Amniotic epithelial cell (primary cell): ENCODE measurements at places on chromosomes 7 and 10.

DNA sequence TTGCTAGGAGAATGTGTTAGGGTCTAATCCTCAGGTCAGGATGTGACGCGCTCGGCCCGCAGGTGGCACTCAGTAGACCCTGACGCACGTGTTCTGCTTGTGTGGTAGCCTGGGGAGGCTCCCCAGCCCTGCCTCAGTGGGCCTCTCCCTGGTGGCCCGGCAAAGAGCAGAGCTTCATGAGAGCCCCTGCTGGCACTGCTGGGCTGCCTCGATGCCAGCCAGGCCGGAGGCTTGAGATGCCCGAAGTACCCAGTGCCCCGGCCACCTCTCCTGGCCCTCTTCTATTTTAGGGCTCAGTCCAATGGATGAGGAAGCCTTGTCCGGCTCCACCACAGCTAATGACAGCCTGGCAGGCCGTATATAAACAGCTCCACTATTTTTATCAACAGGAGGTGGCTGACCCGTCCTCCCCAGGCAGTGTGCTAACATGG is 42.0 kb downstream of the PRF1 start:
- no peak for DNase-seq

DNA sequence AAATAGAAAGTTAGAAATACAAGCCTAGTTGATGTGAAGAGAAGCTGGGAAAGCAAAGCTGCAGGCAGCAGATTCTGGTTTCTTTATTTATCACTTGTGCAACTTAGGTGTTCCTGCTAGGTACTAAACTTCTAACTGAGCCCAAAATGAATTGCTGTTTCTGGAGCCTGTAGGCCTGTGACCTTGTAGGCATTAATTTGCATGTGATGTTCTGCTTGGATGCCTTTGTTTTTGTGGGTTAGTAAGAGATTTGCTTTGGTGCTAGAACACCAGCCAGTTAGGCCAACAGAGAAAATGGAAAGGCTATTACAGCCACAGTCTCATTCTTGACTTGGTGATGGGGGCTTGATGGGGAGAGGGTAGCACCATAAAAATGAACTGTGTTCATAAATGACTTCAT is 370.7 kb downstream of the PPP1R3A start:
- DNase-seq = no peak

- DNase-seq = peak; percentile 9
These were observed 897.1 kb downstream of the GATA3 start for GRCh38 chr10:8951440-8952089.

- peak; percentile 65 for DNase-seq
These were observed 41.8 kb upstream of the SEMA3A start for GRCh38 chr7:84236398-84236797.

- DNase-seq = peak; percentile 64
These were observed 103.7 kb upstream of the ZMIZ1 start for GRCh38 chr10:78964952-78965633.

DNA sequence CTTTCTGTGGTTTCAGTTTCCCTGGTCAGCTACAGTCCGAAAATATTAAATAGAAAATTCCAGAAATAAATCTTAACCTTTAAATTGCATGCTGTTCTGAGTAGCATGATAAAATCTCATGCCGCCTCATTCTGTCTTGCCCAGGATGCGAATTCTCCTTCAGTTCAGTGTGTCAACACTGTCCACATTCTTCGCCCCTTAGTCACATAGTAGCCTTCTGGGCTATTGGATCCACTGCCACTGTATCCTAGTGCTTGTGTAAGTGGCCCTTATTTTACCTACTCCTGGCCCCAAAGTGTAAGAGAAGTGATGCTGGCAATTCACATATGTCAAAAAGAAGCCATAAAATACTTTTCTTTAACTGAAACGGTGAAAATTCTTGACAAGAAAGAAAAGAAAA is 129.6 kb downstream of the ZWINT start:
- DNase-seq = no peak

GRCh38 chr7:75985518-75986146 is 8.8 kb downstream of the TMEM120A start:
- no peak for DNase-seq

GRCh38 chr7:133412942-133413341 is 160.1 kb downstream of the EXOC4 start:
- DNase-seq = peak; percentile 8

GRCh38 chr10:56449770-56450169 is 88.7 kb upstream of the ZWINT start:
- DNase-seq = peak; percentile 2

DNA sequence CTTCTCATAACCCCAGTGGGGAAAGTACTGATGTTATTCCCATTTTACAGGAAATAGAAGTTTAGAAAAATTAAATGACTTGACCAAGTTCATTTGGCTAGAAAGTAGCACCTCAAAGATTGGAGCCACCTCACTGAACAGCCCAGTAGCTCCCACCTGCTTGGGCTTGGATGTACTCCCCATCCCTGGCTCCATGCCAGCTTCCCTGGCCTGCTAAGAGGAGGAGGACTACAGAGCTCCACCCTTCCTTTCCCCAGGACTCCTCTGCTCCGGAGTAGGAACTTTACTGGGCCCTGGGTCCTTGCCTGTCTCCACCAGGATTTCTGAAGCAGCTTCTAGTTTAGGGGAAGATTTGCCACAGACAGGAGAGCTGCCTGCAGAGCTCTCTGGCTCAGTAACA is 3.1 kb downstream of the HPS6 start:
- peak; percentile 13 for DNase-seq

GRCh38 chr7:16669581-16669980 is 23.6 kb downstream of the BZW2 start:
- peak; percentile 64 for DNase-seq

DNA sequence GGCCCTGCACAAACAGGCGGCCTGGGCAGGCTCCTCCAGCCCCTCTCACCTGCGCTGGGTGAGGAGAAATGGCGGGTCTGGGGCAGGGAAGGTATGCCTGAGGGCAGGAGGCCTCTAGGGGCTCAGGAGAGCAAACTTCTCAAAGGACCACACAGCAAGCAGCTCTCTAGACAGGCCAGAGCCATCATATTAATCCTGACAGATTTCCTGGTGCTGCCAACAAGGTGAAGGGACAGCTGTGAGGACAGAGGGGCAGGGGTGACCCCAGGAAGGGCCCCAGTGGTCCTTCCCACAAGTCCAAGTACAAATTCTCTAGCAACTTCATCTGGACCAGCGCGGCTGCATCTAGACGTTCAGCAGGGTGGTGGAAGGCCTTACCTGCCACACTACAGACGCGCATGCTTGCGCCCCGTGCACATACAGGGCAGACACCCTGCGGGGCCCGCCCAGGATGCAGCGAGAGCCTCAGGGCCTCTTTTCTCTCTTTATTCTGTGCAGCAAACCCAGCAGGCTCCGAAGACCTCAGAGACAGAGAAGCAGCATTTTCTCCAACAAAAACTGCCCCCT is 62.1 kb downstream of the ZRANB1 start:
- no peak for DNase-seq

- no peak for DNase-seq
These were observed 29.8 kb downstream of the CDK1 start for GRCh38 chr10:60808036-60808435.

DNA sequence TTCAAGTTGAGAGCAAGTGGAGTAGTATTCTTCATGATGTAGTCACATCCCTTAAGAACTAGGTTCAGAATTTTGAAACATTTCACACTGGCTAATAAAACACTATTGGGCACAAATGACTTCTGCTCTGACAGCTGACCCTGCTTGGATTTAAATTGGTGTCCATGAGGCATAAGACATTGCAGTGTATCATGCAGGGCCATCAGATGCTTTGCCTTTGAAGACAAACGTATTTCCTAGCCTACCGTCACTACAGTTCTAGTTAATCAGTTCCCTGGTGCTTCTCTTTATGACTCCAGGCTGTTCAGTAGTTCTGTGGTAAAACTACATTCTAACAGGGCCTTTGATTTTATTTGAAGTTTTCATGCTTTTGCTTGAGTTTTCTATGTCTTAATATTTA is 168.5 kb upstream of the ZNF804B start:
- DNase-seq = no peak

DNA sequence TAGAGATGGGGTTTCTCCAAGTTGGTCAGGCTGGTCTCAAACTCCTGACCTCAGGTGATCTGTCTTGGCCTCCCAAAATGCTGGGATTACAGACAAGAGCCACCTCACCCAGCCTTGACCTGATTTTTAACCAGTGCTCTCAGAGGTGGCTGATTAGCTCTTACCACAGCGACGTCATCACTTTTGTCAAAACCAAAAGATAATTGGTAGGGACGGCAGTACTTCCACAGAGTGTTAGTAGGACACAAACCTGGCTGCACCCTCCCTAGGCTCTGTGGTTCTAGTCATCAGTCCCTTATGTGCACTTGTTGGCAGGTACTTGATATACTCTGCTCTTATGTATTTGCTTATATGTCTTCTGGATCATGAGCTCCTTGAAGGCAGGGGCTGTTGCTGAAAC is 74.0 kb downstream of the GPR141 start:
- no peak for DNase-seq

DNA sequence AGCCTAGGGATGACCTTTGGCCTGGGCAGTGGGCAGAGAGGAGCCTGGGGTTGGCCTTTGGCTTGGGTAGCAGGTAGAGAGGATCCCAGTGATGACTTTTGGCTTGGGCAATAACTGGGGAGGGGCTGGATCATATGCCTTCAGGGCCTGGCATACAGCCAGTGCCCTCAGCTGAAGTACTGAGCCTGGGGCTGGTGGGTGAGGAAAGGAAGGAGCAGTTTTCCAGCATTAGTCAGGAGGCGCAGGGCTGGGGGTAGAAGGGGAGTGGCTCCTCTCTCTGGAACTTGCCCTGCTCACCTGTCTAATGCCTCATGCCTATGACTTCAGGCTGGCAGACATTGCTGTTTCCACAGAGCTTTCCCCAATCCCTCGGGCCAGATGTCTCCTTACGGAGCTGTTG is 15.2 kb upstream of the COMTD1 start:
- DNase-seq = no peak

DNA sequence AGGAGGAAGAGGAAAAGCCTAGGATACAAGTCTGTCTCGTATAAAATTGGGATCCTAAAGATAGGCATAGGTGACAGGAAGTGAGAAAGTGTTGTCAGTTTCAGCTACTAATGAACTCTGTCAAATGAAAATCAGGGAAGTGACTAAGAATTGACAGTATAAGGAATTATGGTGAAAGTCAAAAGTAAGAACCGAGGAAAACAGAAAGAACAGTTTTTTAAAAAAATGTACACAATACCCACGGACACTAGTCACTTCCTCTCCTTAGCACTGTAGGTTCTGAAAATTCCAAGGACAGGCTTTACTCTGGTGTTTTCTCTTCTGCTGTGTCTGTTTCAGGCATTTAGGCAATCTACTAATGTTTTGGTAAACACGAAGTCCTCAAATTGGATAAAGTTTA is 42.3 kb downstream of the ATAD1 start:
- peak; percentile 47 for DNase-seq

GRCh38 chr7:69301253-69301652 is 297.0 kb upstream of the AUTS2 start:
- DNase-seq = no peak

GRCh38 chr7:132609222-132609621 is 33.0 kb upstream of the PLXNA4 start:
- peak; percentile 11 for DNase-seq

GRCh38 chr10:95505641-95506040 is 55.5 kb downstream of the SORBS1 start:
- no peak for DNase-seq

- DNase-seq = no peak
These were observed 44.6 kb downstream of the BMS1 start for GRCh38 chr10:42827201-42827600.

- no peak for DNase-seq
These were observed 78.1 kb downstream of the HDAC9 start for GRCh38 chr7:18573410-18574234.

DNA sequence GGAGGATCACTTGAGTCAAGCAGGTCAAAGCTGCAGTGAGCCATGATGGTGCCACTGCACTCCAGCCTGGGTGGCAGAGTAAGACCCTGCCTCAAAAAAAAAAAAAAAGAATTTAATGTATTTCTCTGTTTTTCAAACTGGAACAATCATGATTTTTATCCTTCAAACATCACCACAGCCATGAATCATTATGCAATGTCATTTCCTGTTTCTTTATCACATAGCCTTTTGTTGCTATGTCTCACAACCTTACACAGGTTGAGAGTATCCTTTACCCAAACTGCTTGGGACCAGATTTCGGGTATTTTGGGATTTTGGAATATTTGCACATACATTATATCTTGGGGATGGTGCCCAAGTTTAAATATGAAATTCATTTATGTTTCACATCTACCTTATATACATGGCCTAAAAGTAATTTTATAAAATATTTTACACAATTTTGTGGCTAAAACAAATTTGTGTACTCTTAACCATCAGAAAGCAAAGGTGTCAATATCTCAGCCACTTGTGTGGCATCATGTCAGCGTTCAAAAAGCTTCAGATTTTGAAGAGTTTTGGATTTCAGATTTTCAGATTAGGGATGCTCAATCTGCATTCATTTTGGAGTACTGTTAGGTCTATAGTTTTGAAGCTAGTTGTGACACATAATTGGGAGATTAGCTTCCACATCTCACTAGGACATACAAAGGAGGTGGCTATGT is 8.2 kb downstream of the NT5C3A start:
- DNase-seq = peak; percentile 34

DNA sequence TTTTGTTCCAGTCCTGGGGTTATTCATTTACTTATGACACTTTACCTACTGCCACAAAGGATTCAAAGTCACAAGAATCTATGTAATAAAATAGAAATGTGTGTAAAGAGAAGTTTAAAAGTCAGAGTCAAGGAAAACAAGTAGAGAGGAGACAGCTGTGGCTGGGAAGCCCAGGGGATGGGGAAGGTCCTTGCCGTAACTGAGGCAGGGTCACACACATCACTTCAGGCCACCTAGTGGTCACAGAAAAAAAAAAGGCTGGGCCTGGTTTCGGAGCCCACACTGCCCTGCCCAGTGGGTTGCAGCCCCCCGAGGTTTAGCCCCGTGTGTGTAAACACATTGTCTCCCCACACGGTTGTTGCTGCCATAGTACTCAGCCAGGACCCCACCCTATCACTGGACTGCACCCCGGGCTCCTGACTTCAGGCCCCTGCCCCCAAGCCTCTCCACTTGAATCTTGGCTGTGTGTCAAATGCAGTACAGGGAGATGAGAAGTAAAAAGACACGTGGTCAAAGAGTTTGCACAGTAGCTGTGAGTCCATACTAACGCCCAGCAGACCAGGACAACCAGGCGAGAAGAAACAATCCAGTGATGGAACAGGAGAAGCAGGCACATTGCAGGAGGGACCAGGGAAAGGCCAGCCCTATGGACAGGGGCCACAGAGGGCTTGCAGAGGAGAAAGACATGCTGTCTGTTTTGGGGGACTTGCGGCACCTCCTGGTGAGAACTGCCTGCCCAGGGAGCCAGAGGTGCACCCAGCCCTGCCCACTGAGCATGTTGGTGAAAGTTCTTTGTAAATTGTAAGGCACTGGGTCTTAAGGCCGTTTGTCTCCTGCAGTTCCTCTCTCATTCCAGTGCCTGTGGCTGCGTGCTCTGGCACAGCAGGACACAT is 91.4 kb upstream of the MACROH2A2 start:
- DNase-seq = no peak

GRCh38 chr10:27716521-27716920 is 29.1 kb downstream of the MKX start:
- no peak for DNase-seq
